ENCODE measurements at places on chromosomes 4 and X.

GRCh38 chr4:101348995-101349800 is 1.9 kb upstream of the PPP3CA start:
- DNase-seq: peak; percentile 20

- DNase-seq: no peak
These were observed 443.2 kb upstream of the FRG1 start for GRCh38 chr4:189497516-189497915.

DNA sequence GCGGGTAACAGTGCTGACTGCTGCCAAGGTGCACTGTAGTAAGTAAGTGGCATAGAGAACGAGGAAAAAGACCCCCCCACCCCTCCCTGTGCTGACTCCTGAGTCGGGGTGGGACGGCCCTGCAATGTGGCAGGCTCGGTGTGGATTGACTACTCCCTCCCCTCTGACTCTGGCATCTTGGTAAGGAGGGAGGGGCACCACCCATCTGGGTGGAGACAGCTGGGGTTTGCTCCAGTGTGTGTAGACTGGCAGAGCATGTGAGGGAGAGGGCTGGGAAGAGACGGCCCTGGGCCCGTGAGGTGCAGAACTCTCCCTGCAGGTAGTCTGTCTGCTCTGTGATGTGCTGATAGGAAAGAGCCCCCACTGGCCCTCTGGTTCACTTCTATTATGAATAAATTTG is 31.0 kb downstream of the NSG1 start:
- no peak for DNase-seq

DNA sequence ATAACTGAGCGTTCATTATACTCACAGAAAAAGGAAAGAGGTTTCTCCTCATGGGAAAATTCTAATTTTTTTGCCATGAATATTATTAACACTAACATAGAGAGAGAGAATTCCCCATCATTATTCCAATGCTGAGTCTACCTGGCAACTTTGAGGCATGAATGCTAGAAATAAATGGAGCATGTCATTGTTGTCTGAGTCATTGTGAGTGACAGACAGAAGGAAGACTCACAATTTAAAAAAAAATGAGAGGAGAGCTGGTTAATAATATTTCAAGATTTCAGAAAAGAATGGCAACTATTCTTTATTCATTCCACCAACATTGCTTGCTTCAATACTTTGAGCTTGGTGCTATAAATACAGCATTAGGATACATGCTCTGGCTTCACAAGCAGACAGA is 170.4 kb upstream of the HS3ST1 start:
- no peak for DNase-seq

- no peak for DNase-seq
These were observed 11.7 kb downstream of the C1GALT1C1 start for GRCh38 chrX:120617996-120618630.

DNA sequence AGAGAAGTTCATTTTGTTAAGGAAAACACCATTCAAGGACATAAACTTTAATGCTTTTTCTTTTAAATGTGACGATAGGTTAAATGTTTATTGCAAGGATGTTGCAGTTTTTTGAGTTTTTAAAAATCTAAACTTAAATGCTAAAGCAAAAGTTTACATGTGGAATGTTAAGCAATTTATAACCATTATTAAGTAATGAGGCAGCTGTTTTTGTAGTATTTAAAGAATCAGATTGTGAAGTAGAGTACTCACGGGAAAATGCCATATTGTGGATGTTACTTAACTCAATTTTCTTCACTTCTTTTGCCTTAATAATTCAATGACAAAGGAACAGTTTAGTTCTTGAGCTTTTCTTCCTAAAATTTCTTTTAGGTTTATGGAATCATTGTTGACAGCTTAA is 43.5 kb downstream of the UBE2K start:
- DNase-seq: no peak

DNA sequence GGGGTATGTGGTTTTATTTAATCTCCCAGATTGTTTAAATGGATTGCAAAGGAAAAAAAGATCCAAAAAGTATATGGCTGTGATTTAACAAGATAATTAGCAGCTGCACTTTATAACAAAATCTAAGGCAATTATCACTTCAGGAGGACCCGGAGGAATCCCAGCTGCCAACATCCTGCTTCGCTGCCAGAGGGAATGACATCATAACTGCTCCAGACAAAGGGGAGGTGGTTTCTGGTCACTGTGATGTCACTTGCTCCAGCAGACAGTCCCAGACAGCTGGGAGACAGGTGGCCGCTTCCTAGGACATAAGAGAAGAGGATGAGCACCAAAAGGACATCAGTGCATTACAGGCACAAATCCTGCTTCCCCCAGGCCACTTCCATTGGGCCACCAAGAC is 371.0 kb downstream of the BCOR start:
- DNase-seq: no peak

DNA sequence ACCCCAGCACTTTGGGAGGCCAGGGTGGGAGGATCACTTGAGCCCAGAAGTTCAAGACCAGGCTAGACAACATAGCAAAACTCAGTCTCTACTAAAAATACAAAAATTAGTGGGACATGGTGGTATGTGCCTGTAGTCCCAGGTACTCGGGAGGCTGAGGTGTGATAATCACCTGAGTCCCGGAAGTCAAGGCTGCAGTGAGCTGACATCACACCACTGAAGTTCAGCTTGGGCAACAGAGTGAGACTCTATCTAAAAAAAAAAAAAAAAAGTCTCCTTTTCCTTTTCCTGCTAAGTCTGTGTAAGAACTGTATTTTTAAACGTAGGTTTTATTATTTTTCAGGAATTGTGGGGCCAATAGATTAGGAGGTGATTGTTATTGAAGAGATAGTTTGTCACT is 356.7 kb downstream of the ARHGAP24 start:
- no peak for DNase-seq

GRCh38 chrX:95318882-95319281 is 1365.8 kb upstream of the DIAPH2 start:
- no peak for DNase-seq

- peak; percentile 86 for DNase-seq
These were observed at the start of gene PCDH10 for GRCh38 chr4:133148690-133149363. Gene PCDH10 (plus strand): TSS chr4:133149294. CDS start chr4:133150141, 847 bp downstream.

GRCh38 chr4:82053396-82053795 is 320.4 kb downstream of the HNRNPD start:
- DNase-seq: no peak

- DNase-seq: peak; percentile 16
These were observed 44.2 kb upstream of the RHOH start for GRCh38 chr4:40152637-40153036.

- DNase-seq: peak; percentile 55
These were observed 28.1 kb upstream of the MAN2B2 start for GRCh38 chr4:6546681-6547447.

GRCh38 chr4:126955292-126956183 is 677.2 kb upstream of the INTU start:
- no peak for DNase-seq

DNA sequence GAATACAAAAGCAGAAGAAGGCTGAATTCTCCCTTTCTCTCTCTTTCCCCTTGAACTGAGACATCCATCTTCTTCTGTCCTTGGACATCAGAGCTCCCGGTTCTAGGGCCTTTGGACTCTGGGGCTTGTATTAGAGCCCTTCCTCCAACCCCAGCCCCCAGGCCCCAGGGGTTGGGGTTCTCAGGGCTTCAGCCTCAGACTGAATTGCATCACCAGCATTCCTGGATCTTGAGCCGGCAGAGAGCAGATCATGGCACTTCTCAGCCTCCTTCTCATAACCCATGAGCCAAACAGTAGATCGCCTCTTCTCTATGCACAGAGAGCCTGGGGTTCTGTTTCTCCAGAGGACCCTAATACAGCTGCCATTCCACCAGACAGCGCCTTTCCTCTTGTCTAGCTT is 25.3 kb upstream of the CLDN24 start:
- DNase-seq: no peak

- DNase-seq: no peak
These were observed 19.7 kb downstream of the ZFX start for GRCh38 chrX:24169211-24169610.

GRCh38 chrX:51876441-51876840 is 17.0 kb upstream of the MAGED1 start:
- DNase-seq: no peak

- DNase-seq: peak; percentile 62
These were observed 46.1 kb downstream of the HTRA3 start for GRCh38 chr4:8315435-8316250.

- no peak for DNase-seq
These were observed 102.5 kb downstream of the ASMT start for GRCh38 chrX:1717373-1717772.

GRCh38 chrX:66915893-66916292 is 277.0 kb upstream of the EDA2R start:
- no peak for DNase-seq

- no peak for DNase-seq
These were observed 4.3 kb downstream of the PGRMC1 start for GRCh38 chrX:119240356-119240755.

DNA sequence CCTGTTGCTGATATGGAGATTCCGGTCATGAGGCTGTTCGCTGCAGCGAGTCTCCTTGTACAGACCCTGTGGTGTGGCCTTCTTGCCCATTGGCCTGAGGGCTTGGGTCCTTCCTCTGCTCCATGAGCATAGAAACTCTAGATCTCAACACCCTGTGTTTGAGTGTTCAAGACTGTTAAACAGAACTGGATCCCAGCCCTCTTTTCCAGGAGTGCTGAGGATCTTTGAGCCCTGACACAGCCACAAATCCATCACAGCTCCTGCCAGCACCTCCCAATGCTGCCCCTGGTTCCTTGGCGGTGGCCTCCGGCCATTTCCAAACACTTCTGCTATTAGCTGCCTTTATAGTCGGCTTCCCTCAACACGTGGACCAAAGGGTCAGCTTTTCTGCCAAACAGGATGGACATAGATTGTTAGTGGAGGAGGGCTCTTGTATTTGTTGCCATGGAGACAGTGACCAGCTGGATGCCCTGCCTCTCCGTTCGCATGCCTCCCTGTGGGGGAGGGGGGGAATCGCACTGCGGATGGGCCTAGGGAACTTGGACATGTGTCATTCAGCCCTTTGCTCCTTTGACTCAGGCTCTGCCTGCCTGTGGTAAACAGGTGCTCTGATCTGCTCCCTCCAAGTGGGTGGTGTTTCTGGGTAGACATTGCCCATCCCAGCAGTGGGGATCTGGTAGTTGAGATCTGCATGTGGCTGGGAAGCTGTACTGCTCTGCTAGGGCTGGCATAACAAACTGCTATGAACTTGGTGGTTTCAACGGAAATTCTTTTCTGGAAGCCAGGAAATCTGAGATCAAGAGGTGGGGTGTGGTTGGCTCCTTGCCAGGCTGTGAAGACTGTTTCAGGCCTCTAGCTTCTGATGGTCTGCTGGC is 6.9 kb upstream of the WDR1 start:
- peak; percentile 92 for DNase-seq

DNA sequence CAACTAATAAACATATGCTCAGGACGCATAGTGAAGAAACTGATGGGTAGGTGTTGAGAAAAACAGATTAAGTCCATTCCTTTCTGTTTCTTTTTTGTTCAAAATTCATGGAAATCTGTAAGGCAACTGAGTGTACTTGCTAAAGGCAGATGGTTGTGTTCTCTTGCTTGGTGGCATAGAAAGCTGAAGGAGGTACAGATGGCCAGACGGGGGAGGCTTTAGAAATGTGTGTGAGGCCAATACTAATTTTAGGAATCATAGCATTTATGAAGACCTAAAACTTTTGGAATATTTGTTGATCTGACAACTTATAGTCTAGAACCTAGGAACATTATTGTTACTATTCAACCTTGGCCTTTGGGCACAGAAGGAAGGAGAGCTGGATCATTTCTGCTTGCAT is 56.8 kb upstream of the EMCN start:
- DNase-seq: no peak

DNA sequence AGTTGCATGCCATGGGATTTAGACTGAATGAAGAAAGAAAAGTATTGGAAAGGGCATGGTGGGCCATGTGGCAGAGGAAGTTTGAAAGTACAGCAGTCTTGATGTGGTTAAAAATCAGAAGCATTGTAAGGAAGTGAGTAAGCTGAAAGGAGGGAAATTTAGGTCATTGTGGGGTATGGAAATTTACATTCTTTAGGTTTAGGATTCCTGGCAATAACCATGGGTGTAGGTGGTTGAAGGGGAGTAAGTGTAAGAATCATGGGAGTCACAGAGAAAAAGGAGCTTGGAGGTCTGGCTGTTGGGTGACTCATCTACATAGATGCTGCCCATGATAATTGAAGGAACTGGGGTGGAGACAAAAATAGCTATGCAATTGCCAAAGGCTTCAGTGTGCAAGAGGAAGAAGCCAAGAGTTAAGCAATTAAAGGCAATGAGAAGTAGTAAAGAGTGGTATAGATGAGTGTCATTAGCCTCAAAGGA is 243.8 kb upstream of the LDB2 start:
- DNase-seq: no peak

- no peak for DNase-seq
These were observed 11.4 kb upstream of the NKRF start for GRCh38 chrX:119617517-119618164.

DNA sequence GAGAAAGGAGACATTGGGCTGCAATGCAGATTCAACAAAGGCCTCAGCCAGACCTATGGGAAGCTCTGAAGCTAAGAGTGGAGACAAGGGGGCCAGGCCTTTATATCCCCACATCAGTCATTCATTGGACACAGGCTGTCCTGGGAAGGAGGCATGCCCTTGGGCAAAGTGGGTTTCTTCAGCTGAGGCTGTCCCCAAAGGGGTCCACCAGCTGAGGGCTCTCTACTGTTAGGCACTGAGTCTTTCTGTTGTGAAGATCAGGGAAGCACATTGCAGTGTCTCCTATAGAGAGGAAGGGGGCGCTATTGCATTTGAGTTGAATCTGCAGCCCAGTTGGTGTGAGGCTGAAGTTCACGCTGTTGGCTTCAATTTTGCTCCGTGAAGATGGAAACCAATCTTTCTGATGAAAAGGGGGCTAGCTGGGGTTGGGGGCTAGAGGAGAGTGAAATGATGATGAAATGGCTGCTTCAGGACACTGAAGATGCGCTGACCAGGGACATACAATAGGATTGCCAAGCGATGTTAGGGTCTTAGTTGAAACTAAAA is 48.0 kb downstream of the SLC25A5 start:
- peak; percentile 59 for DNase-seq

GRCh38 chrX:153408871-153409351 is 2.4 kb upstream of the ZFP92 start:
- no peak for DNase-seq

DNA sequence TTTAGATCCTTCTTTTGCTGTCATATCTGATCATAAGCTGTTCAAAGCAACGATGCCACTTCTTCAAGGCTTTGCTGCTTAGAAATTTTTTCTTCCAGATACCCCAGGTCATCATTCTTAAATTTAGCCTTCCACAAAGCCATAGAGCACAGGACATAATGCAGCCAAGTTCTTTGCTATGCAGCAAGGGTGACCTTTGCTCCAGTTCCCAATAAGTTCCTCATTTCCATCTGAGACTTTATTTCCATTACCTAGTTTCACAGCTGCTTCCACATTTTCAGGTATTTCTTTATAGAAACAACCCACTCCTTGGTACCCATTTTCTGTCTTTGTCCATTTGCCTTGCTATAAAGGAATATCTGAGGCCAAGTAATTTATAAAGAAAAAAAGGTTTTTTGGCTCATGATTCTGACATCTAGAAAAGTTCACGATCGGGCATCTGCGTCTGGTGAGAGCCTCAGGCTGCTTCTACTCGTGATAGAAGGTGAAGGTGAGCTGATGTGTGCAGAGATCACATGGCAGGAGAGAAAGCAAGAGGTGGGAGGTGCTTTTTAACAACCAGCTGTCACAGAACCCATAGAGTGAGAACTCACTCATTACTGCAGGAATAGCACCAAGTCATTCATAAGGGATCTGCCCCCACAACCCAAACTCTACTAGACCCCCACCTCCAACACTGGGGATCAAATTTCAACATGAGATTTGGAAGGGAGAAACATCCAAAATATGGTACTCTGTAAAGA is 11.8 kb upstream of the TASL start:
- DNase-seq: peak; percentile 11
